ENCODE measurements at places on chromosomes 1 and 21. TPM values are rescaled to one million over a fixed set of nuclear protein-coding genes. Genes with fewer than 3 reads are reported as not detected.

DNA sequence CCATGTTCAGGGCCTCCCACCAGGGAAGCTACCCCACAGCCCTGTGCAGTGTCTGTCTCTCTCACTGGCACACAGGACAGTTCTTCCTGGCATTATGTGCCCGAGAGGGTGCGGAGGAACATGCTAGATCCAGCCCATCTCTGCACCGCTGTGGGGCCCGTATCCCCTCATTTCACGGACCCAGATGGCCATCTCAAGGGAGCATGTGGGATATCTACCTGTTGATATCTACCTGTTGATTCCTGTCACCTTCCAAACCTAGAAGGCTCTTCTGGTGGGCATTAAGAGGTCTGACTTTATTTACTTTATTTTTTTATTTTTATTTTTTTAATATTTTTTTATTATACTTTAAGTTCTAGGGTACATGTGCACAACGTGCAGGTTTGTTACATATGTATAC lies 11.7 kb downstream of the PIK3CD start:
- no peak for DNase-seq

GRCh38 chr1:51564124-51564523 lies 45.1 kb upstream of the EPS15 start:
- peak; percentile 50 for DNase-seq

- no peak for DNase-seq
Measured at GRCh38 chr1:96309783-96310182, 411.8 kb upstream of the PTBP2 start.

GRCh38 chr1:209038316-209038715 lies 545.2 kb upstream of the CAMK1G start:
- no peak for DNase-seq

DNA sequence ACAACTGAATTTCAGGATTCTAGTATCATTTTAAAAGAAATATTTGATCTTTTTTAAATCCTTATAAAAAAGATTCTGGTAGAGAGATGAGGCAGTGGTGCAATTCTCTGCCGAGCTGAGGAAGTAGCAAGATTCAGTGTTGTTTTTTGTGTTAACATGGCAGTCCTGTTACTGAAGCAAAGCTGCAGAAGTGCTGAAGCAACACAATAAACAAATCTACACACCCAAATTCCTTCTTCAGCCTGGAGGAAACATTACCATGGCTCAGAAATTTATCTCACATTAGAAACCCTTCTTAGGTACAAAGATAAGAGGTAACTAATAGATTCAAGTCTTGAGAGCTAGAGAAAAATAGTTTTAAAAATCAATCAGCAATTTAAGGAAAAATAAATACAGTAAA lies 216.0 kb downstream of the DENND1B start:
- no peak for DNase-seq

- DNase-seq, result no peak
Measured at GRCh38 chr1:159653201-159653600, 61.2 kb downstream of the CRP start.

DNA sequence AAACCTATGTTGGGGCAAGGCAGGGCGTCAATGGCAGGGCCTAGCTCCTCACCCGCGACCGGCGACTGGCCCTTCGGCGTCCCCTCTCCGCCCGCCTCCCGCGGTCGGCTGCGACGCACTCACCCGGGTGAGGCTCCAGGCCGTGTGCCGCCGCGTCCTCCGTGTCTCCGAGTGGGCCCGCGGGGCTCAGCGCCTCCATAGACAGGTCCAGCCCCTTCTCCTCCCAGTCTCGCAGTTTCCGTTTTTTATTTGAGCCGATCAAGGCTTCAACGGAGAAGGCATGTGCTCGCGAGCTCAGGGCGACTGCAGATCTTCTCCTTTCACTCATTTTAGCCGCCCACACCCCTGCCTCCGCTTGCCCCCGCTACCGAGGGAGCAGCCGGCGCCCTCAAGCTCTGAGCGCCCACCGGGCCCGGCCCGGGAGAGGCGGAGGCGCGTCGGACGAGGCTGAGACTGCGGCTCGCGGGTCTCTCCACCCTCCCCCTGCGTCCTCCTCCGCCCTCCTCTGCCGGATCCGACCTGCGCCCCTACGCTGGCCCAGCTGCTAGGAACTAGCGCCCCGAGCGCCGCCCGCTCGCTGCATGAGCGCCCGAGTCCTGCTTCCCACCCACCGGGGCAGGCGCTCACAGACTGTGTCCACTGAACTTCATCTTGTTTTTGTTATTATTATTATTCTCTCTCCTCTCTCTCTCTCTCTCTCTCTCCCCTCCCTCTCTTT lies 516 bp downstream of the TBX15 start:
- DNase-seq, result no peak

Gene ADORA1
- not detected for total RNA-seq

DNA sequence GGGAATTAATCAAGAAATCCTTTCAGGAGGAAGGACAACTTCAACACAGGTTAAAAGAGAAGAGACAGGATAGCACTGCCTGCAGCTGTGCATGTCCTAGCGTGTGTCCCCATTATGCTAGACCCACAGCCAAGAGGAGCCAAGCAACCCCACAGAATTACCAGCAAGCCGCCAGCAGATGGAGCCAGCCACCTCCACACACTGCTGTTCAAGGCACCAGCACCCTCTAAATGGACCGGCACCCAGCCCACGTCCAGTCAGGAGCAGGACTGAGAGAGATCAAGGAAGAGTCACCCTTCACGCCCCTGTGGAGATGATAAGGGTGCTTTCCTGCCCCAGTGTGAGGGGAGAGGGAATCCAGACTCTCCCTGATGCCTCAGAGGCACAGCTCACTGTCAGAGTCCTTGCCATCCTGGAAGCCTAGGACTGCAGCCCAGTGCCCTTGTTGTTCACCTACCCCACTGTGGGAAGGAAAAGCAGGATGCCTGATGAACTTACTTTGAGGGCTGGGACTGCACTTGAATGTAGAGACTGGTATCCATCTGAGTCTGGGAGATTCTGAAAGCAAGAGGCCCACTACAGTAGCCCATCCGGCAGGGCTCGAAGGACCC lies 37.1 kb upstream of the CTTNBP2NL start:
- DNase-seq, result peak; percentile 54

- no peak for DNase-seq
Measured at GRCh38 chr1:25529518-25530185, 13.8 kb upstream of the LDLRAP1 start.

DNA sequence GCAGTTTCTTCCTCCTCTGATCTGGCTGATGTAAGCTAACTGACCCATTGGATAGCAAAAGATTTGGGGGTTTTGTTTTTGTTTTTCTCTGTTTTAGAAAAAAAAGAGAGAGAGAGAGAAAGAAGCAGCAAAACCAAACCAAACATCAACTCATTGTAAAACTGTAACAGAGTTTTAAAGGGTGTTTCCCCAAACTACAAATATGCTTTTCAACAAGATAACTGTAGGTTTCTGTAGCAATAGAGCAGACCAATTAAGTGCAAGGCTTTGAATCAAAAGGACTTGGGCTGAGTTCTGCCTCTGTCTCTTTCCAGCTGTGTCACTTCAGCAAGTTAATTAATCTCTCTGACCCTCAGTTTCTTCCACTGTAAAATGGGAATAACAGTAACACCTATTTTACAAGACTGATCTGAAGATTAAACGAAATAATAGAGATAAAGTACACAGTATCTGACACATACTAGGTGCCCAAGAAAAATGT lies 44.5 kb downstream of the RRAGC start:
- DNase-seq, result no peak

- DNase-seq, result no peak
Measured at GRCh38 chr21:37665230-37666024, 250.8 kb downstream of the KCNJ6 start.

GRCh38 chr1:237570530-237570929 lies 320.2 kb downstream of the ZP4 start:
- DNase-seq, result no peak

Gene DNASE2B
- total RNA-seq, result not detected

- DNase-seq, result no peak
Measured at GRCh38 chr1:202579806-202580205, 130.4 kb downstream of the SYT2 start.

Gene RHBDL2
- not detected for total RNA-seq

- no peak for DNase-seq
Measured at GRCh38 chr1:66671455-66671854, 80.8 kb upstream of the DYNLT5 start.

GRCh38 chr1:228364706-228365213 lies 41.9 kb downstream of the TRIM11 start:
- DNase-seq, result no peak

Gene POU3F1
- 0.16 TPM for total RNA-seq

DNA sequence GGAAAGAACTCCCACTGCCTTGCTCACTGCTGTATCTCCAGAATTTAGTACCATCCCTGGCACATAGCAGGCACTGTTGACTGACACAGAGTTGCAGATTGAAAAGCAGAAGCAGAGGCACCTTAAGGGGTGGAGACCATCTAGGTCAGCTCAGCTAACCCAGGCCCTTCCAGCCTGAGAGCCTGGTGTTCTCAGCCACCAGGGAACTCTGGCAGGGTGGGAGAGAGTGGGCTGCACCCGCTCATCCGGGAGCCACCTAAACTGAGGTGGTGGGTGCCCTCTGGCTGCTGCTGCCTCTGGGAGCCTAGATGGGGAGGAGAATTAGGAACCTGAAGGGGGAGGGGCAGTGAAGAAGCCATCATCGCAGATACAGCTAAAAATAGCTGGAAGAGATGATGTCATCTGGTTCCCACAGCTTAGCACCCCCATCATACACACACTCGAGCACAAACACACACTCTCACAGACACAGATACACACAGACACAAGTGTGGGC lies 1.5 kb upstream of the TSPAN1 start:
- no peak for DNase-seq

DNA sequence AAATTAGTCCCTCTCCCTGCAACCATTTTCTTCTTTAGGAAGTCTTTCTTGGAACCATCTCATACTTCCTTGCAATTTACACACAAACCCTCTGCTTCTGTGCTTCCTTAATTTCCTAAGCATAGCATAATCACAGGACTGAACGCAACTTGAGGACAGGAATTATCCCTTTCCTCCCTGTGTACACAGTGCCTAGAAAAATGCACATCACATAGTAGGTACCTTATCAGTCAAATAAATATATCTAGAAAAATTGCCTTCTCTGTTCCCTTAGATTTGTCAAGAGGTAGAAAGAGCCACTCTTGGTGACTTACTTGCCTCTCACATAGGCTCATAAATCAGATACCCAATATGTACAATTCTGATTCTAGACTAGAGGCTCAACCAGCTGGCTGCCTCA lies 4.9 kb downstream of the ASPM start:
- no peak for DNase-seq

- peak; percentile 52 for DNase-seq
Measured at GRCh38 chr1:229155472-229155871, 115.4 kb upstream of the RAB4A start.

Gene PALMD
- not detected for total RNA-seq

GRCh38 chr21:45699251-45699942 lies 55.9 kb downstream of the PCBP3 start:
- peak; percentile 19 for DNase-seq

- no peak for DNase-seq
Measured at GRCh38 chr1:47420547-47420946, 4.5 kb downstream of the FOXE3 start.

DNA sequence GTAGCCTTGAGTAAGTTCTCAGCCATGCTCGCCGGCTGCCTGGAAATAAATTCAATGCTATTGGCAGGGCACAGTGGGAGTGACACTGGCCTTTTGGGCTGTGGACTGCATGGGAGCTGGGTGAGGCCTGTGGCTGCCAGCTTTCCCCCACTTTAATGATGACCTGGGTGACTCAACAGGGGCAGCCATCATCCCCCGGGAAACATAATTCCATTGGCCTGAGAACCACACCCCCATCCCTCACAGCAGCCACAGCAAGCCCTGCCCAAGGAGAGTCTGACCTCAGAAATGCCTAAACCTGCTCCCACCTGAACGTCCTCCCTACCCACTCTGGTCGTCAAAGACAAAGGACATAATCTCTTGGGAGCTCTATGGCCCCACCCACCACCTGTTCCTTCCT lies 384.0 kb downstream of the LTN1 start:
- DNase-seq, result no peak

- DNase-seq, result no peak
Measured at GRCh38 chr1:208177656-208178055, 66.5 kb downstream of the PLXNA2 start.

DNA sequence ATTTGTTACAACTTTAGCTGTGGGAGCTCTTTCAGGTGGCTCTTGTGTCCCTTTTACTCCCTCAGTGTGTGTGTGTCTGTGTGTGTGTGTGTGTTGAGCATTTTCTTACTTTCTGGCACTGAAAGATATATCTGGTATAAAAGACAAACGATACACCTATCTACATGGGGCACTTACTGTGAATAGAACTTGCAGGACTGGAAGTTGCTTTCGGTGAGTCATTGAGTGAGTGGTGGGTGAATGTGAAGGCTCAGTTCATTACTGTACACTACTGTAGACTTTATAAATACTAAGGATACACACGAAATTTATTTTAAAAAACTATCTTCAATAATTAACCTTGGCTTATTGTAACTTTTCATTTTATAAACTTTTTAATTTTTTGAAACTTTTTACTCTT lies 38.7 kb downstream of the BTBD8 start:
- no peak for DNase-seq

- peak; percentile 96 for DNase-seq
Measured at GRCh38 chr1:13748610-13749505, 48.9 kb downstream of the PRDM2 start.

Gene DCLRE1B
- total RNA-seq, result 19.3 TPM

- DNase-seq, result no peak
Measured at GRCh38 chr1:213245260-213245910, 194.3 kb downstream of the RPS6KC1 start.

GRCh38 chr1:192376374-192376773 lies 59.6 kb downstream of the RGS21 start:
- no peak for DNase-seq

GRCh38 chr1:46520063-46520911 lies 30.7 kb downstream of the DMBX1 start:
- no peak for DNase-seq

- no peak for DNase-seq
Measured at GRCh38 chr1:221172841-221173240, 293.6 kb downstream of the HLX start.

- DNase-seq, result no peak
Measured at GRCh38 chr1:56797065-56797685, 22.0 kb downstream of the FYB2 start.

DNA sequence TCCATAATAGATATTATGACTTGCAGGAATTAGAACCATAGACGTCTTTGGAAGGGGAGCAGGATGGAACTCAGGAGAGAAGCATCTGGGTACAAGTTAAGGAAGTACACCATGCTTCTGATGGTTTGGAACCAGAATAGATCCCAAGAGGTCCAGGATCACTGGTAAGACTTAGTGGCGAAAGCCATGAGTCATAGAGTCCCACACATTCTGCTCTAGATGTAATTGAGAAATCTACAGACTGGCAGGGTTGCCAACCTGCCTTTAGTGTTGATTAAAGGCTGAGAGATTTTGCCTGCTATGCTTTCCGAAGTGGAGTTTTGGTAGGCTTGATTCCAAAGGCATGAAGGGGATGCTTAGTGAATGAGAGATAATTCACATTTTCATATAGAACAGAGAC lies 57.1 kb upstream of the C1orf87 start:
- DNase-seq, result no peak

GRCh38 chr1:1236945-1237873 lies 5.2 kb downstream of the B3GALT6 start:
- no peak for DNase-seq

GRCh38 chr1:30120245-30121000 lies 603.0 kb downstream of the MATN1 start:
- DNase-seq, result no peak

All from activated CD8-positive, alpha-beta T cell treated with anti-CD3 and anti-CD28 coated beads for 36 hours (primary cell).